Sigmoid colon (tissue), 7 donors: ENCODE measurements at places on chromosomes 13 and 19. TPM values are rescaled to one million over a fixed set of nuclear protein-coding genes. Genes with fewer than 3 reads are reported as not detected.

DNA sequence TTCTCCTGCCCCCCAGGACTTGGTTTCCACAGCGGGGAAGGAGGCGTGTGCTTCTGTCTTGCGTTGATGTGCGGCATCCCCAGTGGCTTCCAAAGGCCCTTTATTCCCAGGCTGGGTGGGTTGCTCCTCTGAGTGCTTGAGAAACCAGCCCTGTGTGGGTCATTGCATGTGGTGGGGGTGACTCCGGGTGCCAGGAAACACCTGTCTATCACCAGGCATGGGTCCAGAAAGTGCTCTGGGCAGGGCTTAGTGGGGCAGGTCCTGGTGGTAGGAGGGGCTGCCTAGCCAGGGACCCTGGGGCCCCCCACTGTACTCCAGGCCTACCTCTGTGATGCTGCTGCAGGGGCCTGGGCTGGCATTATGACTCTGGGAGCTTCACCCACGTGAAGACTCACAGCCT lies 9.6 kb downstream of the DDA1 start:
- no peak for DNase-seq

DNA sequence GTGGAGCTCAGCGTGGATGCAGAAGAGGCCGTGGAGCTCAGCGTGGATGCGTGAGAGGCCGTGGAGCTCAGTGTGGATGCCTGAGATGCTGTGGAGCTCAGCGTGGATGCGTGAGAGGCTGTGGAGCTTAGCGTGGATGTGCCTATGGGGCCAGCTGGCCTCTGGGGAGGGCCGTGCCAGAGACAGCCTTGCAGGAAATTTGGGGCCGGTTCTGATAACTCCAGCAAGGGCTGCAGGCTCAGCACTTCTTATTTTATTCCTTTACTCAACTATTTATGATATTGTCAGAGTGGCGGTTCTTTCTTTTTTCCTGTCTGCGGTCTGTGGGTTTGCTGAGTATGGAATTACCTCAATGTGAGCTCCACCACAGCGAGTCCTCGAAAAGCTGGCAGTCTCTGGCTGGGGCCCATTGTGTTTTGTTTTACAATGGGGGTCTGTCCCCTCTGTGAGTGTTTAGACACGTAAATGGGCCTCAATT lies 17.8 kb upstream of the TMEM255B start:
- DNase-seq, result no peak

Gene TUBA3C
- total RNA-seq, result not detected

- no peak for DNase-seq
Observed at GRCh38 chr19:38877781-38878574, at the start of gene RINL. Gene RINL (minus strand): TSS chr19:38878275. CDS start chr19:38876742, 1,533 bp downstream.

Gene CEACAM6
- total RNA-seq, result 0.27 TPM

- DNase-seq, result no peak
Observed at GRCh38 chr19:35642312-35642711, 767 bp downstream of the ETV2 start.
